NCI-H526 treated with DMSO at 0.1 percent for 48 hours (cell line): ENCODE measurements at places on chromosomes 3 and 15.

DNA sequence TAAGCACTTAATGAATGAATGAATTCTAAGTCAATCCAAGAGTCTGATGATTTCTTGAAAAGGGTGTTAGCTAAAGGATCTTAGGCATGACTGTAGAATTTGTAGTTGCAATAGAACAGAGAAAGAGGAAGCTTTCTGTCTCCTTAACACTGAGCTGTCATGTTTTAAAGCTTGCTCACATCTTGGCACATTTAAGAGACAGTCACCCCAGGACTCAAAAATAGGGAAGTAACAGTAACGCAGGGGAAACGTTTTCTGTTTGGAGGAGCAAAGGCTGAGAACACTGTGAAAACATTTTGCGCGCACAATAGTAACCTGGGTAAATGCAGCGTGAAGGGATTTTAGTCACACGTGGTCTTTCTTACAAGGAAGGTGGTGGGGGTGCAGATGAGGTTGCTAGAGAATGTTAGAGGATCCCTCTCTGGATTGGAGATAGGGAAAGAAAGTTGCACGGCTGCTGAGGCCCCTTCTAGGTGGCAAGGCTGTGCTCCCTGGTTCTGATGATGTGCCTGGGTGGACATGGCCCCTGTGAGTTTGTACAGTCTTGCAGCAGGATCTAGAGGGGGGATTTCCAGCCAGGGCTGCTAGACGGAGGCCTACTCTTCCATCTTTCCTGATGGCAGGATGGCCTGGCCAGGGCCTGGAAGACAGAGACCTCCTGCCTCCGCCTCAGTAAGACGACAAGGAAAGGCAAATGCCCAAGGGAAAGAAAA is 12.0 kb downstream of the STARD5 start:
- DNase-seq = no peak

DNA sequence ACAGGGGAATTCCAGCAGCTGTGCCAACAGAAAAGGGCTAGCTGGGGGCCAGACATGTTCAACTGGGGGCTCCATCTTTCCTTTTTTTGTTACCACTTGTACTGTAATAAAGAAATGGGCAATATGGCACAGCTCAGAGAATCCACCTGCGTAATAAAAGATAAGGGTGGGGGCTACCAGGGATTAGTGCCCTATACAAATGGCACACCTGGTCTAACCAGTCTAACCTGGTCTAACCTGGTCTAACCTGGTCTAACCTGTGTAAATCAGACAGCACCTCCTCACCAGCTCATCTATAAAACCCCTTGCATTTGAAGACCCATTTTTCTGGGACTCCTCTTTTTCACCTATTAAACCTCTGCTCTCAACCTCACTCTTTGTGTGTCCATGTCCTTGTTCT is 26.2 kb upstream of the CLDN16 start:
- no peak for DNase-seq

DNA sequence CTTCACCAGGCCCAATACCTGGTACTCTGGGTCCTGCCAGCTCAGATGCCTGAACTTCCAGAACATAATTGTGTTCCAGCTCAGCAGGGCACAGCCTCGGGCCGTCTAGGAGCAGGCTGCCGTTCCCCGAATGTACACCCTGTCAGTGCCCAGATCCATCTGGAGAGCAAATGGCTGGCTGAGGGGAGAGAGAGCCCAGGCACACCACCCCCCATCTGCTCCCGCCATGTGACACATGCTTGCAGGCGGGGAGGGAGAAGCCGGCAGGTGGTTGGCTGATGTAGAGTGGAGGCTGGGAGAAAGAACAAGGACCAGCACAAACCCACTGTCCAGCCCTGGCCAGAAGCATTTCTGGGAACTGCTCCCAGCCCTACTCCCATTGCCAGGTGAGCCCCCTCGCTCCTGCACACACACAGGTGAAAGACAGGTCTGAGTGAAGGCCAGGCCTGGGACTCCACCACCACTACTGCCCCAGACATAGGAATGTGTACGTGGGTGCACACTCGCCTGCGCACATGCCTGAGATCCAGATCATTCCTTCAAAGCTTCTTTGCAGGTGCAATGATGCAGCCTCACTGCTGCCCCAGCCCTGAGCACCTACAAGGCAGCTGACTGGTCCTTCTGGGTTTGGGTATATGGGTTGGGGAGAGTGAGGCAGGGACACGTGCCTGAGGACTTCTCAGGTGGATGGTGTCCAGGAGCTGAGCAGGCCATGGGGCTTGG is 53.5 kb downstream of the SEMA5B start:
- DNase-seq = no peak

GRCh38 chr3:122184591-122184929 is 1.1 kb downstream of the CASR start:
- no peak for DNase-seq

GRCh38 chr3:37981348-37981664 is 9.3 kb upstream of the VILL start:
- DNase-seq = no peak

GRCh38 chr3:122767540-122768372 is 25.9 kb downstream of the HSPBAP1 start:
- DNase-seq = no peak

DNA sequence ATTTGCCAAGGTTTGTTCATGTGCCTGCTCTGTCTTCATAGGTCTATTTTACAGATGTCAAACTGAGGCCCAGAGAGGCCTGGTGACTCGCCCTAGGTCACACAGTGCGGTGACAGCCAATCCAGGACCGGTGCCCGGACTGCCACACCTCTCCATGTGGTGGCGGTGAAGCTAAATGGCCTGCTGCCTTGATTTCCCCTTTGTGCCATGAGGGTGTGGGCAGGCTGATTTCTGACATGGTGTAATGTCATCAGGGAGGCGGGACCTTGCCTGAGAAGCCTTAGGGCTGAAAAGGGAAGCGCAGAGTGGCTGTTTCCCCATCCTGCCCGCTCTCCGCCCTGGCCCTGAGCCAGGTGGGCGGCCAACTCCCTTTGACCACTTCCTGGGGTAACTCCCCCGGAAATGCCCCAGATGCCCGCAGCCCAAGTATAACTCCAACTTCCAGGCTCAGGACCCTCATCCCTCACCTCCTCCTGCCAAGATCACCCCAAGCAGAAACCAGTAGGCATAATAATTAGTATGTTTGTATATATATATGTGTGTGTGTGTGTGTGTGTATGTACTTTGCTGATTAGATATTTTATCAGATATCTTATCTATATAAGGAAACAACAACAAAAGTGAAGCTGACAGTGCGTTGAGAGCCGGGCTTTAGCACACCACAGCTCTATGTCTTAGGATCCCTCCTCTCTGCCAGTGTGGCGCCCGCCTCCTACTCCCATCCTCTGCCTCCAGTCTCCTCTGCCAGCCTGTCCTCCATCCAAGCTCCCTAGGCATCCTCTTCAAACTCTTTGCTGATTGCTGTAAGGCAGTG is 63.9 kb downstream of the IQSEC1 start:
- no peak for DNase-seq

DNA sequence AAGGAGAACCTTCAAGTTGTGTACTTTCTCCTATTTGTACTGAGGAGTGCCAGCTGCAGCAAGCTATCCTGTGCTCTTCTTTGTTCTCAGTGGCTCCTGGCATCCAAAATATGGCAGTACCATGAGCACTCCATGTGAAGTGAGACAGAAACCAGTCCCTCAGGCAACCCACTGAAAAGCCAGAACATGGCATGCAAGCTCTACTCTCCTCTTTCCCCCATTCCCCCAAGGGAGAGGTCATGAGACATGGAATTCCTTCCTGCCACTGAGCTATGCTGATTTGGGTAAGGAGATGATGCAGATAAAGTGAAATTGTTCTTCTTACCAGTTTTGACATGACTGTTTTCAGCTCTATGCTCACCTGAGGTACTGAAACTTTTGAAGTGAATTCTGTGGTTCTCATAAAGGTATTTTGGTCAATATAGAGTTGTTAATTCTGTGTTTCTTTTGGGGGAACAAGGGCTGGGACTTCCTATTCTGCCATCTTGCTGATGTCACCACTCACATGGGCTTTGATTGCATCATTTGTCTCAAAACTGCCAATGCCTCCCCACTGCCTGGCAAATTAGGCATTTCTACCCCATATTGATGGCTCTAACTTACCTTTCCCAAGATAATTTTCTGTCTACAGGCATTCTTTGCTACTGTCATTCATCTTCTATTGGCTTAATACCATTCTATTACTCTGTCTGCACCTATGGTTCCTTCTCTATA is 22.8 kb upstream of the CEP152 start:
- no peak for DNase-seq

- no peak for DNase-seq
These were observed 266.0 kb downstream of the VPS13C start for GRCh38 chr15:61794276-61794675.

GRCh38 chr15:87477737-87478686 is 778.5 kb downstream of the NTRK3 start:
- peak; percentile 18 for DNase-seq

DNA sequence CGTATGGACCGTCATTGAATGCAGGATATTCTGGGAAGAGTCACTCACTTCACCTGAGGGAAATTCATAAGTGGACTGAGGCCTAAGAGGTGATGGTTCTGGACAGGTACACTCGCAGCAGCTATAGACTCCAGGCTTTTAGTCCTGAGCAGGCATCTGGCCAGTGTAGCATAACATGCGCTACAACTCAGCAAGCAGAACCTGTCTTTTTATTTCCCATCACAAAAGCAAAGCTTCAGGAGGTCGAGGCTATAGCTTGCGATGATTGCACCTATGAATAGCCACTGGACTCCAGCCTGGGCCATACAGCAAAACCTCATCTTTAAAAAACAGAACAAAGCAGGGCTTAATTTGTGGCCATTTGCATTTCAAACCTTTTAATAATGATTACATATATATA is 185.8 kb downstream of the KCNH8 start:
- DNase-seq = no peak

GRCh38 chr3:17986348-17986816 is 244.0 kb upstream of the TBC1D5 start:
- DNase-seq = no peak

DNA sequence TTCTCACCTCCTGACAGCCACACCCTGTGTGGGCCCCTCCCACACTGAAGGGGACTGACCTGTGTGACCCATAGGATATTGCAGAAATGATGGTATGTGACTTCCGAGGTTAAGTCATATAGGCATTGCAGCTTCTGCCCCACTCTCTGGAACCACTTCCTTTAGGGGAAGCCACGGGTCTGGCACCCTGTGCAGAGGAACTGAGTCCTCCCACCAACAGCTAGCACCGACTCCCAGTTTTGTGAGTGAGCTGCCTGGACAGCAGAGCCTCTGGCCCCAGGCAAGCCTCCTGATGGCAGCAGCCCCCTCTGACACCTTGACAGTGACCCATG is 24.6 kb upstream of the SLC6A6 start:
- DNase-seq = no peak

- peak; percentile 35 for DNase-seq
These were observed 58.6 kb upstream of the SLITRK3 start for GRCh38 chr3:165254812-165255211.

DNA sequence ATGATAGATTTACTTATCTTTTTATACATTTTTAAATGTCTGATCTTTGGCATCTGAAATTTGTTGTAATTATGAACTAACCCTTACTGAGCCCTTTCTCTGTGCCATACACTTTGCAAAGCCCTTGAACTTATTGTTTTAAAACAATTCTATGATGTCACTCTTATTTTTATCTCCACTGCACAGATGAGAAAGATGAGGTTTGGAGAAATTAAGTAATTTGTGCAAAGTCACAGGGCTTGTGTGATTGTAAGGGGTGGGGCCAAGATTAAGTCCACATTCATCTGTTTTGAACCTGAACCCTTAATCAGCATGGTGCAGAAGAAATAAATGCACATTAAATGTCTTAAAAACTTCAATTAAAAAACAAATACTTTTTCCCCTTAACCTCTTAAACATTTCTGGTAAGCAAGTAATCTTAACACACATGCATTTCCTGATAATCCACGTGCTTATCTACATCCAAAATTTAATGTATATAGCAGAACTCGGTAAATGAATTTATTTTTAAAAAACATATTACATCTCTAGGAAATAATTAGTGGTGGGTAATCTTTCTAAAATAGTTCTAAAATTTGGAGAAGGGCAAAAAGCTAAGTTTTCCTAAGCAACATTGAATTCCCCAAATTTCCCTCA is 189.8 kb upstream of the TBC1D5 start:
- no peak for DNase-seq

DNA sequence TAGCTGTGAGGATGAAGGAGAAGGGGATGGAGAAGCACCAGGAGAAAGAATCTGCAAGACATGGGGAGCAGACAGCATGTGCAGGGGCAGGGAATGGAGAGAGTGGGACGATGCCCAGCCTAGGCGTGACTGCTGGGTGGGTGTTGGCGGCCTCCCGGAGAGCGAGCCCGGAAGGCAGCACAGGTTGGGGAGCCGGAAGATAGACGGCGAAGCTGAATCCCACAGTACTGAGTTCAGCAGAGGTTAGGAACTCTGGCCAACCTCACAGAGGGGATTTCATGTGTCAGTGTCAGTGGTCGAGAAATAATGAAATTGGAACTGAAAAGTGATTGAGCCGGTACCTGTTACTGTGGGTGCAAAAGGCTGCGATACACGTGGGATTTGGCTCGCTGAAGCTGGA is 55.2 kb downstream of the PXYLP1 start:
- DNase-seq = no peak

DNA sequence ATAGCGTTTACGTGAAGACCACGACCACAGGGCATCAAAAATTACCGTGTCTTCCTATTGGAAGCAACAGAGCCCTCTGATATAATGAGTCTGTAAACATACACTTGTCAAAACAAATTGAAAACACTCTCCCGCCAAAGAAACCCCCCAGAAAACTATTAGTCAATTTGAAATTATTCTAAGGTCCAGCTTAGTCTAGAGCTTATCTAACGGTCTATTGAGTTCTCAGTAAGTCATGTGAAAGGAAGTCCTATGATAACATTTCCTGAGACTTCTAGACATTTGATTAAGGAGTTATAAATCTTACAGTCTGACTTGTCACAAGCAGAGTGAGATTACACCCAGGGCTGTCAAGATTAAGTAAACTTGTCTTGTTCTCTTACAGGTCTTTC is 356.3 kb downstream of the FOXP1 start:
- DNase-seq = no peak

DNA sequence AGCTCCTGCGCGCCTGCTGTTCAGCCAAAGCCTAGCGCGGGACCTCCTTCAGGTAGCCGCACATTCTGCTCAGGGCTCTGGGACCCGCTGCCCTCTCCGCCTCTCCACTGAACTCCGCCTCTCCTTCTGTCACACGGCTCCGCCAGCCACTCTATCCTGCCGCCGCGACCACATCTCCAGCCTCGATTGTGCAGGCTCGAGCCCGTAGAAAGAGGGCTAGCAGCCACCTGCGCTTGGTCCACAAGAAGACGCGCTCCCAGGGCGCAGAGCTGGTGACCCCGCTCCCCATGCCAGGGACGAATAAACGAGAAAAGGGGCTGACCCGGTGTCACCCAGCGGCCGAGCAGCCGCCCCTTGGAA is 1.1 kb upstream of the VIPR1 start:
- no peak for DNase-seq

DNA sequence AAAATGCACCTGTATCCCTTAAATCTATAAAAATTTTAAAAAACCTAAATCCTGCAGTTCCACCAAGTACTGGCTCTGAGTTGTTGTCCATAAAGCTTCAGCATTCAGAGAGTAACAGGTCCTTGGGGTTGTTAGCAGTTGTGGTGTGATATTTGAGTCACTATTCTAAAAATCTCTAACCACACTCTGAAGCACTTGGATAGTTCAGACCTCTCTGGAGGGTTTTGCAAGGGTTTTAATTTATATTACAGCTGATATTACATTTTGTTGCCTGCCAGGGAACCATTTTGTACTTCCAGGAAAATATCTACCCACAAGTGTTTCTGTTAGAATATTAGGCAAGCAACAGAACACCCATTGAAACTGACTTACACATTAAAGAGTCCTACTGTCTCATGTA is 255.6 kb downstream of the TBL1XR1 start:
- no peak for DNase-seq
